IMR-90 (cell line): ENCODE measurements at places on chromosomes 6 and 20. TPM values are rescaled to one million over a fixed set of nuclear protein-coding genes. Genes with fewer than 3 reads are reported as not detected.

DNA sequence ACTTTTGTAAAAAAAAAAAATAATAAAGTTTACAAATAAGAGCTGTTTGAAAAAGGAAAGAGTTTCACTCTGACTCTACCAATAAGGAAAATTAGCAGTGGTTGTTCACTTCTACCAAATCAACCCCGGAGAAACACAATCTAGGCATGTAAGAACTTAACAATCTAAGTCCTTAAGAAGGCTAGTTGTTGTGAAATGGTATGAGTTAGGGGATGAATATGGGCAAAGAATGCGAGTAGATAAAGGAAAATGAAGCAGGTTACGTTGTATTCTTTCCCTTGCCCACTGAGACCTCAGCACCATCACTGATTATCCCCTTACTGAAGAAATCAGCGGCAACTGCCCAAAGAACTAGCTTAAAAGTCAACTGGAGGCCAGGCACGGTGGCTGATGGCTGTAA lies 15.4 kb downstream of the MOCS1 start:
- DNase-seq, result no peak

GRCh38 chr6:41878961-41879405 lies 16.2 kb downstream of the USP49 start:
- peak; percentile 83 for DNase-seq

GRCh38 chr6:4640139-4640538 lies 136.1 kb upstream of the CDYL start:
- DNase-seq, result peak; percentile 89

Gene LPA
- polyA plus RNA-seq, result not detected in 2 replicates

Gene ABHD16B
- 0.05 TPM in 1 of 2 replicates, not detected in the other for polyA plus RNA-seq

Gene GSTA2
- not detected in 2 replicates for polyA plus RNA-seq

GRCh38 chr6:113860181-113860955 lies 3.2 kb downstream of the MARCKS start:
- peak; percentile 45 for DNase-seq

DNA sequence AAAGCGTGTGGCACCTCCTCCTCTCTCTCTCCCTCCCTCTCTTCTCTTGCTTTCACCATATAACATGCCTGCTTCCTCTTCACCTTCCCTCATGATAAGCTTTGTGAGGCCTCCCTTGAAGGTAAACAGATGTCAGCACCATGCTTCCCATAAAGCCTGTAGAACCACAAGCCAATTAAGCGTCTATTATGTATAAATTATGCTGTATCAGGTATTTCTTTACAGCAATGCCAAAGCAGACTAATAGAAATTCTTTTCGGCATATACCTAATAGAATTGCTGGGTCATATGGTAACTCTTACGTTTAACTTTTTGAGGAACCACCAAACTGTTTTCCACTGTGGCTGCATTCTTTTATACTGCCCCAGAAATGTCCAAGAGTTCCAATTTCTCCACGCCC lies 75.0 kb downstream of the SYCP2 start:
- no peak for DNase-seq

DNA sequence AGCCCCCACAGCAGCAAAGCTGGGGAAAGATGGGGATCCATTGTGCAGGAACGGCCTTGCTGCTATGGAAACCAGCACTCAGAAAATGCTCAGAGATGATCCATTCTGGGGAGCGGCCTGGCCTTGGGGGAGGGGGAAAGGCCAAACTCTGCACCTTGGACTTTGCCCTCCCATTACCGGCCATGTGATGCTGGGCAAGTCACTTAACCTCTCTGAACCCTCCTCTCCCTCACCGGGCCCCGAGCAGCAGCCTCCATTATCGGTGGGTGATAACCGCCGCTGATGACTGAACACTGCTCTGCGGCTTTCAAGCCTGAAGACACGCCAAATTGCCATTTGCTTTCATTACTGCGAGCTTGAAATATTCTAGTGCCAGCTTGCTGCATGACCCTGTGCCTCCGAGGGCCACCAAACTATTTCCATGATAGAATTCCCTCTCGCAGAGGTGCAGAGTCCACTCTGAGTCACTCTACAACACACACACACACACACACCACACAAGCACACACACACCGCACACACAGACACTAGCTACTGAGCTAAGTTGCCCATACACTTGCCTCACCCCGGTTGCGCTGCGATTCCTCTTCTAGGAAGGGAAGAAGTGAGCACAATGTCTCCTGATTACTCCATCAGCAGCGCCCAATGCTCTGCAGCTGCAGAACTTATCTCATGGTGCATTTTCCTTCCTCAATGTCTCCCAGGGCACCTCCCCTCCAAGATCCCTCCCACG lies 20.6 kb upstream of the SIRPA start:
- peak; percentile 29 for DNase-seq

DNA sequence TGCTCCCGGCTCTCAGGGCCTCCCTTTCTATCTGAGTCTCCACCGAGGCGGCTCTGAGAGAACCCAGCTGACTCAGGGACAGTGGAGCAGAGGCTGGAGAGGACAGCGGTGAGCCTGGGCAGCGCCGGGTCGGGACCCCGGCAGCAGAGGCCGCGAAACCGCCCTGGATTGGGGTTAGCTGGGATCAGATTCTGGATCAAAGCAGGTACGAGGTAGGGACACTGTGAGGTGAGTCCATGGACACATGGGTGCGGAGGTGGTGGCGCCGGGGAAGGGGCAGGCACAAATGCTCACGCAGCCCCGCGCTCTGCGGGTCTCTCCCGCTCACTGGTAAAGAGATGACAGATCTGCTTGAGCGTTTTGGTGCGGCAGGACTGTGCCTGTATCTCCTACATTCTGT lies 146.4 kb upstream of the GGTLC1 start:
- no peak for DNase-seq

DNA sequence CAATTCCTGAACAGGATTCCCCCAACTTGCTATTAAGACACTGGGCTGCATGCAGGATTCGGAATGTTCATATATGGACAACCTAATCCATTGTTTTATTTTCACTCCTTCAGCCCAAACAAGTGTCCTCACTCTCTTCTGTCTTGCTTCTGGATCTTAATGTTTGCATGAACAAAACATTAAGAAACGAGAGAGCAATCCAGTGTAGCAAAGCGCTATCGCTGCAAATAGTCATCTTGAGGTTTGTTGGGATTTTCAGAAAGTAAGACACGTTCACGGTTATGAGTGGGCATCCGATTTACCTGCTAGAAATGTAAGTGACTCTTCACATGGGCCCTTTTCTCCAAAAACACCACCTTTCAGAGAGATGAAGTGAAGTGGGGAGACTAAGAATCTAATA lies 156.4 kb downstream of the MBOAT1 start:
- DNase-seq, result no peak

Gene CDC40
- 7.0 TPM in 2 replicates for polyA plus RNA-seq

DNA sequence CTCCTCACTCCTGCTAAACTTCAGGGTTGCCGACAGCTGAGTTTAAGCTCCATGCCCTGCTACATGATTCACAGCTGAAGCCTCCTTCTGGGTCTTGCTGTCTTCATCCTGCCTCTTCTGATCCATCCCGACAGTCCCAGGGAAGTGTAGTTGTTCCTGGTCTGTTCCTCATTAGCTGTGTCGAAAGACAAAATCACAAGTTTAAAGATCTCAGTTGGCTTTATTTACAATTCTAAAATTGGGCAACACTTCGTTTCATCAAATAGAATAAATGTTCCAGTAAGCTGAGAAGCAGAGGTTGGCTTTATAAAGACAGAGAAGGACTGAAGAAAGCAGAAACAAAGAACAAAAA lies 4.1 kb upstream of the SLC2A10 start:
- DNase-seq, result peak; percentile 13

DNA sequence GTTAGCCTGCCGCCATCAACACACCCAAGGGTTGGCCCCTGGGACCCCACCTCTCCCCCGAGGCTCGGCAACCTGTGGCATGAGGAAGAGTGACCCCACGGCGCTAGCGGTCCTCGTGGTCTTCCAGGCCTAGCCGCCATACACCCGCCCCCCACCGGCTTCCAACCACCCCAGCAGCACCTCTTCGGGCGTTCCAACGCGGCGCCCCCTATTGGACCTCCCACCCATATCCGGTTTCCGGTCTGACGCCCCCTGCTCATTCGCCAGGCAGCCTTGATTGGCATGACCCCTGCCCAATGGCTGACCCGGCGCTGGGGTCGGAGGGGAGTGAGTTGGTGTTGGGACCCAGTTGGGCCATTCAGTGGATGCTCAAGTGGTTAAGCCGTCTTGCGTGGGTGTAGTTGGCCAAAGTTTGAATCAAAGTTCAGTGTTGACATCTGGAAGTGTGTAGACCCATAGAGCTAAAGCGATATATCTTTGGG lies at the start of gene GNAS-AS1:
GNAS-AS1 (minus strand) TSS at position 210 of the 482 bp plus-strand sequence.
- peak; percentile 87 for DNase-seq

- DNase-seq, result no peak
Measured at GRCh38 chr6:100677240-100677639, 203.9 kb downstream of the ASCC3 start.

Gene KHDRBS2
- not detected in 2 replicates for polyA plus RNA-seq

DNA sequence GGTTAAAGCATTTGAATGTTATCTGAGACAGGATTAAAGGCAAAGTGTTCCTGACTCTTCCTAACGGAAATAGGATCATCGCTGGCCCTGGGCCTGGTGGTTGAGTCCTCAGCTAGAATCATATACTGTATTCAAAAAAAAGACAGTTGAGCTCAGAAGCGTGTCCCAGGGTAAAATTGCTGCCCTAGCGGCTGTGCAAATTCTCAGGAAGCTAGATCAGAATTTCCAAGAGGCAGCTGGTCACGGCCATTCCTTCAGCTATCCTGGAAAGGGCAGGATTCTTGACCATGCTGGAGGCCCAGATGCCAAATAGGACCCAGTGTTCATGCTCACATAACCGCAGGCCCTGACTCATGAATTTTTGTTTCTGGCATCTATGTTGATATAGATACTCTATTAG lies 67.4 kb downstream of the STMND1 start:
- DNase-seq, result peak; percentile 83

- DNase-seq, result no peak
Measured at GRCh38 chr6:168095171-168095691, 16.2 kb upstream of the FRMD1 start.

GRCh38 chr6:84926189-84927155 lies 162.1 kb upstream of the TBX18 start:
- DNase-seq, result no peak

Gene UCKL1
- 54.7 and 58.6 TPM in 2 replicates for polyA plus RNA-seq

Gene MRPS18A
- 56.6 and 56.8 TPM in 2 replicates for polyA plus RNA-seq

- DNase-seq, result peak; percentile 75
Measured at GRCh38 chr20:52083627-52084232, 107.8 kb downstream of the ZFP64 start.

Gene APOM
- 3.5 and 3.8 TPM in 2 replicates for polyA plus RNA-seq

- DNase-seq, result no peak
Measured at GRCh38 chr6:40414617-40415016, 172.5 kb downstream of the LRFN2 start.

Gene CD24
- 0.07 and 0.09 TPM in 2 replicates for polyA plus RNA-seq

- peak; percentile 69 for DNase-seq
Measured at GRCh38 chr6:39892490-39893129, 41.7 kb downstream of the MOCS1 start.

- DNase-seq, result no peak
Measured at GRCh38 chr6:31186052-31186734, 15.7 kb upstream of the POU5F1 start.
